ENCODE measurements at places on chromosomes 12 and 14.

DNA sequence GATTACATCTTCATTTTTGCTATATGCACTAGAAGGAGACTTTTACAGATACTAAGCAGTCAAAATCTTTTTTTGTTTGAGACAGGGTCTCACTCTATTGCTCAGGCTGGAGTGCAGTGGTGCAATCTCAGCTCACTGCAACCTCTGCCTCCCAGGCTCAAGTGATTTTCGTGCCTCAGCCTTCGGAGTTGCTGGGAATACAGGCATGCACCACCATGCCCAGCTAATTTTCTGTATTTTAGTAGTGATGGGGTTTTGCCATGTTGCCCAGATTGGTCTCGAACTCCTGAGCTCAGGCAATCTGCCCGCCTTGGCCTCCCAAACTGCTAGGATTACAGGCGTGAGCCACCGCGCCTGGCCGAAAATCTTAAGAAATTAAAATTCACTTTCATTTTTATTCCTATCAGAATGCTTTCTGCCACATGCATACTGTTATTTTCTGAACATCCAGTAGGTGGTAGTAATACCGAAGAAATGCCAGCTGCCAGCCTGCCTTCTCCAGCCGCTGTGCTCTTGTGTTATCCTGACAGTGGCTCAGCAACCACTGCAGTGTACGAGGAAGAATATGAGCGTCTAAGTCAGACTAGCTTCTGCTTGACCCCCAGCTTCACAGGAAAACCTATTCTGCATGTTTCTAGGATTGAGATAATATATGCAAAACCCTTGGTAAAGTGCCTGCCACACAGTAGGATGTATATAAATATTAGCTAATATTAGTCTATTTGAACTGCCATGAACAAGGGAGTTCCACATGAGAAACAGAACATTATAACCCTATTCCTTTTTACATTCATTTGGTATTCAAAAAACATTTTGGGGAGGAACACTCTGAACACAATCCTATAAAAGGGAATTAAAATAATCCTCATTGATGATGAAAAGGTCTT, 54.2 kb downstream of the RPAP3 start:
- no peaks in the 10 kb centered on the region for H3K27me3 ChIP-seq
- no peak overlapping the region for H3K4me3 ChIP-seq
- DNase-seq = peak; percentile 76
- peaks cover 10% of the 10 kb centered on the region for H3K36me3 ChIP-seq

GRCh38 chr14:80403036-80403435, 191.7 kb upstream of the DIO2 start:
- DNase-seq = no peak
- H3K4me1 ChIP-seq = peaks cover 4% of the 10 kb centered on the region
- H3K27ac ChIP-seq = no peak overlapping the region
- H3K36me3 ChIP-seq = no peaks in the 10 kb centered on the region
- no peaks in the 10 kb centered on the region for H3K27me3 ChIP-seq

DNA sequence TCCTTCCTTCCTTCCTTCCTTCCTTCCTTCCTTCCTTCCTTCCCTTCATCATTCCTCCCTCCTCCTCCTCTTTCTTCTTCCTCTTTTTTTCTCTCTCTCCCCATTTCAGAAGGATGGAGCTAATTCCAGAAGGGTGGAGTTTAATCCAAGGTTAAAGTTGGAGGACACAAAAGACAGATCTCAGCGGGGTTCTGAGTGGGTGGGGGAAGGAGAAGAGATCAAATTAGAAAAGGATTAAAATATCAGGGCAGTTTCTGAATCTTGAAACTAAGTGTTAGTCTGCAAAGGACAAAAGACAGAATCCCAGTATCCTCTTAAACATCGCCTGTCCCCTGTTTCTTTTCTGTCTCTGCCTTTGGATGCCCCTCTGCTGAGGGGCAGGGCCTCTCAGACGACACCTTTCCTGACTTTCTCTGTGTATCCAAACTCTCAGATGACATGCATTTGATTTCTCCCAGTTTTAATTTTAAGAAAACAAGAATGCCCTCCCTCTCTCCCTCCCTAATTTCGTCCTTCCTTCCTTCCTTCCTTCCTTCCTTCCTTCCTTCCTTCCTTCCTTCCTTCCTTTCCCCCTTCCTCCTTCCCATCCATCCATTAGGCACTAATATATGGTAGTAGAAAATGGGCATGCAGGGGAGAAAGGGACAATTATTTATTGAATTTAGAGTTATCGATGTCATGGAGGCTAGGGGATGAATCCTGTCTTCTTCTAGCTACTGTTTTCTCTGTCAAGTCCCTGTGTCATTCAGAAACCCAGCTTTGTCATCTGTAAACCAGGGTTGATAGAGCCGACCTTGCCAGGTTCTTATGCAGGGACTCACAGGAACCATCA, 269.1 kb downstream of the VRK1 start:
- H3K4me3 ChIP-seq = no peak overlapping the region
- no peaks in the 10 kb centered on the region for H3K27me3 ChIP-seq
- no peaks in the 10 kb centered on the region for H3K4me1 ChIP-seq
- no peak for DNase-seq

- peaks cover 4% of the 10 kb centered on the region for H3K36me3 ChIP-seq
- DNase-seq = peak; percentile 74
- H3K4me1 ChIP-seq = peaks cover 34% of the 10 kb centered on the region
- peaks cover 63% of the 10 kb centered on the region for H3K27me3 ChIP-seq
- peak overlapping the region; percentile 78 for H3K4me3 ChIP-seq
Measured at GRCh38 chr12:3200032-3200617, 122.9 kb downstream of the TSPAN9 start.

GRCh38 chr12:2017546-2018337, 13.5 kb upstream of the DCP1B start:
- peaks cover 37% of the 10 kb centered on the region for H3K27me3 ChIP-seq
- no peak overlapping the region for H3K27ac ChIP-seq
- H3K36me3 ChIP-seq = no peaks in the 10 kb centered on the region
- H3K4me1 ChIP-seq = no peaks in the 10 kb centered on the region
- DNase-seq = peak; percentile 55

DNA sequence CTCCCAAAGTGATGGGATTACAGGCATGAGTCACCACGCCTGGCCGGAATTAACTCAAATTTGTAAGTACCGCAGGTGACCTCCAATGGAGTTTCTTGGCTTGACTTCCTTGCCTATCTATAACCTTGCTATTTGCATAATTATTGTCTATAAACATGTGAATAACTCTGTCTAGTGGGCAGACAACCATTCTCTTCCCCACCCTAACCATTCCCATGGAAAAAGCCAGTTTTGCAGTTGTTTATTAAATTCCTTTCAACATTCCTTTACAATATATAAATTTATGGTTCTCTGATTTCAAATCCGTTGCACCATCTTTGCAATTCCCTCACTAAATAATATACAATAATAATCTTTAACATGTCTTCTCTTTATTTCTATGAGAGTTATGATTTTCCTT, 61.0 kb upstream of the ZDHHC17 start:
- H3K4me1 ChIP-seq = peaks cover 4% of the 10 kb centered on the region
- no peak overlapping the region for H3K27ac ChIP-seq
- no peak overlapping the region for H3K4me3 ChIP-seq
- DNase-seq = no peak

- no peak overlapping the region for H3K27ac ChIP-seq
- H3K4me3 ChIP-seq = no peak overlapping the region
- no peaks in the 10 kb centered on the region for H3K27me3 ChIP-seq
- no peaks in the 10 kb centered on the region for H3K4me1 ChIP-seq
- no peak for DNase-seq
Measured at GRCh38 chr12:114924946-114925475, 241.0 kb upstream of the TBX3 start.

DNA sequence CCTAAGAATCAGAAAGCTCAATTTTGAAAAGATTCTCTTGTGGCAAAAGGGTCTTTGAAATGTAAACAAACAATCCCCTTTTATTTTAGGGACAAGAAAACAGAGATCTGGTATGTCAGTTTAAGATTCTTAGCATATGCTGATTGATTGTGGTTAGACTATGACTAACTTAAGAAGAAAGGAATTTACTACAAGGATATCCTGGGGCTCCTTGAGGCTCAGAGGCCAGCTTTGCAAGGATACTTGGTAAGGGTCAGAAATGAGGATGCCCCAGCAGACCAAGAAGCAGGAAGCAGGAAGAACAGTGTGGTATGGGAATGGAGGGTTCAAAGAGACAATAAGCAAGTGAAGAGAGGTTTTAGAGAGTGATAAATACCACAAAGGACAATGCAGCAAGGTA, 474.6 kb downstream of the ETNK1 start:
- H3K4me3 ChIP-seq = no peak overlapping the region
- H3K27me3 ChIP-seq = no peaks in the 10 kb centered on the region
- no peak overlapping the region for H3K27ac ChIP-seq
- no peaks in the 10 kb centered on the region for H3K36me3 ChIP-seq
- peaks cover 3% of the 10 kb centered on the region for H3K4me1 ChIP-seq
- DNase-seq = peak; percentile 1

GRCh38 chr12:113772505-113773030, 193.6 kb downstream of the RBM19 start:
- H3K27me3 ChIP-seq = peaks cover 16% of the 10 kb centered on the region
- no peaks in the 10 kb centered on the region for H3K4me1 ChIP-seq
- DNase-seq = no peak
- H3K27ac ChIP-seq = no peak overlapping the region
- no peaks in the 10 kb centered on the region for H3K36me3 ChIP-seq
- H3K4me3 ChIP-seq = no peak overlapping the region

- no peak overlapping the region for H3K27ac ChIP-seq
- no peak overlapping the region for H3K4me3 ChIP-seq
- peaks cover 6% of the 10 kb centered on the region for H3K27me3 ChIP-seq
- H3K4me1 ChIP-seq = no peaks in the 10 kb centered on the region
- DNase-seq = no peak
Measured at GRCh38 chr14:32545506-32546210, 216.6 kb downstream of the AKAP6 start.

DNA sequence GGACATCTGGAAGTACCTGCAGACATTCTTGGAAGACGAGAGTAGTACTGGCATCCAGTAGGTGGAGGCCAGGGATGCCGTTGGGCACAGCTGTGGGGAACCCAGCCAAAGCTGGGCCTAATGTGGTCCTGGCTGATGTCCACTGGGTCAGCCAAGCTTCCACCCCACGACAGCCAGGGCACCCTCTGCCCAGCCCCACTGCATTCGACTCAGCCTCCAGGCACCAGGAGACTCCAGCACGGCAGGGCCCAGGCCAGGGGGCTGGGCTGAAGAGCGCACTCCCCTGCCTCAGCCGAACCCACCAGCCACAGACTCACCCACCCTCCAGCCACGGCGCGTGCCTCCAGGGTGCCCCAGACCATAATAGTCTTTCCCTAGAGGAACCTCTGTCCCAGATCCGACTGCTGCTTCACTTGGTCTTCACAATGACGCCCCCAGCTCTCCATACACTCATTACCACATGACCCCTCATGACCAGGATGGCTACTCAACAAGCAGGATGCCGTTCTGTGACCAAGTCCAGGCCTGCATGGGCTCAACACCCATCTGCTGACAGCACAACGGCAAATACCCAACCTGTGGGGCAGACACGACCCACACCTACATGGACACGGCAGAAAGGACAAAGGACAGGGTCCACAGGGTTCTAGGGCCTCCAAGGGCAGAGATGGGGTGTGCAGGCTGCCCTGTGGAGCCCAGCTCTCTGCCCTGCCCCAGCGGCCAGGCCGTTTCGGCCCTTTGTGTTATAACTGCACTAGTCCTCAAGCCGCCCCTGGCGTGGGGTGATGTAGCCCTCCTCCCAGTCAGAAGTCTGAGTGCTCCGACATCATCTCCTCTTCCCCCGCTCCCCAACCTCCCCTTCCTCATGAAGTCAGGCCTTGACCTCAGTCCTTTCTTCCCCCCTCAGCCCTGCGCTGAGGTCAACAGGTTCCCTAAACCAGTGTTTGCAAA, 22.8 kb downstream of the ITPK1 start:
- H3K27me3 ChIP-seq = no peaks in the 10 kb centered on the region
- DNase-seq = no peak
- no peak overlapping the region for H3K4me3 ChIP-seq
- no peak overlapping the region for H3K27ac ChIP-seq
- peaks cover 14% of the 10 kb centered on the region for H3K4me1 ChIP-seq
- no peaks in the 10 kb centered on the region for H3K36me3 ChIP-seq

GRCh38 chr12:26732005-26732908, 100.7 kb downstream of the ITPR2 start:
- H3K27ac ChIP-seq = no peak overlapping the region
- no peaks in the 10 kb centered on the region for H3K27me3 ChIP-seq
- peaks cover 6% of the 10 kb centered on the region for H3K4me1 ChIP-seq
- DNase-seq = no peak
- no peak overlapping the region for H3K4me3 ChIP-seq

DNA sequence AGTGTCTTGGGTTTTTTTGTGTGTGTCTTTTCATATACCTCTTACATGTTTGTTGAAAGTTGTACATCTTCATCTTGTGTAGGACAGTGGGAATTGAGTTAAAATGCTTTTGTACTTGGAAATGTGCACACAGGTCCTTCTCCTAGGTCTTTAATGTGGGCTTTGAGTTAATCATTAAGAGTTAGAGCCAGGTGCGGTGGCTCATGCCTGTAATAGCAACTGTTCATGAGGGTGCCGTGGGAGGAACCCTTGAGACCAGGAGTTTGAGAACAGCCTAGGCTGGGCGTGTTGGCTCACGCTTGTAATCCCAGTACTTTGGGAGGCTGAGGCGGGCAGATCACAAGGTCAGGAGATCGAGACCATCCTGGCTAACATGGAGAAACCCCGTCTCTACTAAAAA, 13.9 kb downstream of the CLECL1 start:
- no peaks in the 10 kb centered on the region for H3K36me3 ChIP-seq
- no peak overlapping the region for H3K4me3 ChIP-seq
- no peak for DNase-seq
- H3K27ac ChIP-seq = no peak overlapping the region
- no peaks in the 10 kb centered on the region for H3K27me3 ChIP-seq
- no peaks in the 10 kb centered on the region for H3K4me1 ChIP-seq

- H3K36me3 ChIP-seq = no peaks in the 10 kb centered on the region
- DNase-seq = no peak
- H3K4me1 ChIP-seq = no peaks in the 10 kb centered on the region
- H3K27me3 ChIP-seq = no peaks in the 10 kb centered on the region
Measured at GRCh38 chr14:94801225-94801624, 31.3 kb upstream of the GSC start.

GRCh38 chr14:42965512-42965911, 1358.8 kb downstream of the LRFN5 start:
- H3K36me3 ChIP-seq = no peaks in the 10 kb centered on the region
- H3K4me1 ChIP-seq = no peaks in the 10 kb centered on the region
- no peak overlapping the region for H3K4me3 ChIP-seq
- H3K27me3 ChIP-seq = no peaks in the 10 kb centered on the region
- no peak overlapping the region for H3K27ac ChIP-seq

GRCh38 chr12:109795023-109795422, 38.2 kb downstream of the TRPV4 start:
- peaks cover 2% of the 10 kb centered on the region for H3K36me3 ChIP-seq
- peaks cover 2% of the 10 kb centered on the region for H3K4me1 ChIP-seq
- no peak overlapping the region for H3K27ac ChIP-seq
- H3K27me3 ChIP-seq = peaks cover under 1% of the 10 kb centered on the region
- H3K4me3 ChIP-seq = no peak overlapping the region

DNA sequence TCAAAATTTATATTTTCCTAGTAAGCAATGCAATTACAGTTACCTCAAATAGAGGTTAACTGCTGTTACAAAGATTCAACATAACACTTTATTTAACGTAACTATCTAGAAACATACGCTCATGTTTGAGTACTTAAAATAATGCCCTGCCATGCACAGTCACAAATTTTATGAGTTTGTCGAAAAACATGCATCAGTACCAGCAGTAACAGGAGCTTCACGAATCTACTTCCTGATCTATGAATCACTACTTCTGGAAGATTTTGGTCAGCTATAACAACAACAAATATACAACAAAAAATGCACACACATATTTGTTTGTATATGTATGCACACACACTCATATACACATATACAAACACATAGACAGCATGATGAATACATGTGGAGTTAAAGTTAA, 881.8 kb downstream of the FSCB start:
- H3K27ac ChIP-seq = no peak overlapping the region
- H3K4me3 ChIP-seq = no peak overlapping the region
- H3K36me3 ChIP-seq = no peaks in the 10 kb centered on the region
- H3K27me3 ChIP-seq = no peaks in the 10 kb centered on the region
- H3K4me1 ChIP-seq = no peaks in the 10 kb centered on the region
- peak; percentile 28 for DNase-seq

Measured in mesenchymal stem cell (in vitro differentiated cells and primary cell).